ENCODE measurements at places on chromosomes 2 and 18.

GRCh38 chr2:230586328-230586982 is 126.2 kb upstream of the CAB39 start:
- peak; percentile 24 for DNase-seq

DNA sequence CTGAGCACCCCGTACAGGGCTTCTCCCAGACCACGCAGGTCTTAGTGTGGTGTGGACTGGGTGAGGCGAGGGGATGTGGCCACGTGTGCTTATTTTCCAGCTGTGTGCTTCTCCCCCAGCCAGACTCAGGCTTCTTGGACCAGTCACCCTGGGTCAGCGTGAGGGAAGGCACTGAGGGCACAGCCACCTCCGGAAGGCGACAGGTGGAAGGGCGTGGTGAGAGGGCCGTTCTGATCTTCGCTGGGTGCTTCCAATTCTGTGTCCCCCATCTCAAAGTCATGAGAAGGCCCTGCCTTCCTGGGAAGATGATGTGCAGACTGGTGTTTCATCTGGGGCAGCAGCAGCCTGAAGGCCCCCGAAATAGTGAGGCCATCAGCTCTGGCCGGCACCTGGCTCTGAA is 169.7 kb upstream of the MYCN start:
- DNase-seq: no peak

- no peak for DNase-seq
Measured at GRCh38 chr2:70767699-70768589, at the start of gene ADD2. TSS of gene ADD2 (minus strand) at chr2:70768200. CDS start at chr2:70706408, 61,792 bp downstream.

DNA sequence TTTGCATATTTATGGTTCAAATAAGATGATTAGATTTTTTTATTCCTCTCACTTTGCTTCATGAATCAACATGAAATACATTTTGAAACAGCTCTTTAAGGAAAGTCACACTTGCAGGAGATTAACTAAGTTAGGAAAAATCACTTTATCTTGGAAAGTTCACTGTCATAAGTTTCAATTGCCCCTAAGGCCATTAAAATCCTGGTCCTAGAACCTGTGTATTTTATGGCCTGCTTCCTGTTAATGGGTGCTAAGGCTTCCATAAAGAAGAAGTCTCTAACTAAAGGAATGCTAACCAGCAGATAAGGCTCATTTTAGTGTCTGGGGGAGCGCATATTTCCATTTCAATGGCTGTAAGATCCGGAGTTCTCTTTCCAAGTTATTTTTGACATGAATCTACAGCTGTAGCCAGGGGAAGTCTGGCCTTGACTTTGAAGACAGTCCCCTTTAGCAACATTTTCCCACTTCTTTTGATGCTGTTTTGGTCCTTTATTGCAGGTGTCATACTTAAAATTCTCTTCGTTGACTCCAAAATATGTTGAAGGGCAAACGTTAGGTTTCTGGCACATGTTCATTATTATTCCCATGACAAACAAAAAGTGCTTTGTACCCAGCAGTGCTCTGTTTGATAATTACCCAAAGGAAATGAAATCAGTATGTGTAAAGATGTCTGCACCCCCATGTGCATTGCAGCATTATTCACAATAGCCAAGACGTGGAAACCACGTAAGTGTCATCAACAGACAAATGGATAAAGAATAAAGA is 34.4 kb upstream of the SH3BP4 start:
- DNase-seq: no peak

- no peak for DNase-seq
Measured at GRCh38 chr2:157627594-157628476, 829 bp downstream of the ACVR1C start.

DNA sequence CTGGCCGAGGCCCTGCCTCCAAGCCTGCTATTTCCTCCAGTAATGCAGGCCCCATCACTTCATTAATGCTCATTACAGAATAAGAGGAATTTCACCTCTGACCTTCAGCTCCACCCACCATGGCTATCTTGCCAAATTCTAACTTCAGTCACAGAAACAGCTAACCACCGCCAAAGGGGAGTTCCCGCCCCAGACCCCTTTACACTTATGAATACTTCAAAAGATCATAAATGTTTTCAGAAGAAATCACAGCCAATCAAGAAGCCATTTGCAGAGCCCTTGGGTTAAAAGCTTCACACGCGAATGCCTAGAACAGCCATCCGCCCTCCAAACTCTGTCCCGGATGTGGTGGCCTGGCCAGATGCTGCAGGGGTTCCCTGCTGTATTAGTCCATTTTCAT is 73.8 kb upstream of the TWIST2 start:
- no peak for DNase-seq

DNA sequence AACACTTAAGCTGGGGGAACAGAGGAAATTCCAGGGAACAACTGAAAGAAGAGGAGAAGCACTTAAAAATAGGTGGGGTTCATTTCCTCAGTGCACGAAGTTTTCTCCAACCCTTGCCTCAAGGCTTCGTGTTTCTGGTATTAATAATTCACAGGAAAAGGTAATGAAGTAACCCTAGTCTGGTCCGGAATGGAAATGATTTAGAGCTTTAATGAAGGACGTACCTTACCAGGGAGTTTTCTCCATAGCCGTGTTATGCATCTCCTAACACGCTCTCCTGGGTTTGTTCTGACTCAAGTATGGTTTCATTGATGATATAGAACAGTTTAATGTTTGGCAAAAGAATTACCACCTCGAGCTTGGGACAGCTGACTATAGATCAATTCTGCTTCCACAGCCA is 214.2 kb downstream of the MTX2 start:
- no peak for DNase-seq

DNA sequence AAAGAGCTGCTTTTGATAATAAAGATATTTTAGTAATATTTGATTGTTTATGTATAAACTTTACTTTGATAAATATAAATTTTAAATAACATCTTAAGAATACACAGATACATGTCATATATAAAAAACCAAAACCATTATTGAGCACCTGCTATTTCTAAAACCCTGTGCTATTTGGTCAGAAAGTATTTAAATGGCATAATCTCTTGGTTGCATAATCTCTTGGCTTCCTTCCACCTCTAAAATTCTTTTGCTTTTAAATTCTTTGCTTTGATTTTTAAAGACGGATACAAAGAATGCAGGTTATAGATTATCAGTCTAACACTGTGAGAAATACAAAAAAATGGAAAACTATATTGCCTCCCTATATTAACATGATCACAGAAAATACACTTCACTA is 36.9 kb downstream of the ACMSD start:
- DNase-seq: no peak

DNA sequence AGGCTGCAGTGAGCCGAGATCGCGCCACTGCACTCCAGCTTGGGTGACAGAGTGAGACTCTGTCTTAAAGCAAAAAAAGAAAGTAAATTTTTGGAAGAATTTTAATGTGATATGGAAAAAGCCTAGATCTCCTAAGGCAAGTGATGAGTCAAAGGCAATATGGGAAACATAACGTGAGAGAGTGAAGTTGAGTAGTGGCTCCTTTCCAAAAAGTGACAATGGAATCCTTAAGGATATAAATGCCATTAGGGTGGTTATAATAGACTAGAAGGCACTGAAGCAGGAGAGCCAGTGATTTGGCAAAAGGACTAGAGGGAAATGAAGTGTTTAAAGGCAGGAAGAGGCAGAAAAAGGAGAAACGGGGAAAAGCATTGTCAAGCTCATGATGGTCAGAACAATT is 25.6 kb downstream of the ARHGAP28 start:
- no peak for DNase-seq

DNA sequence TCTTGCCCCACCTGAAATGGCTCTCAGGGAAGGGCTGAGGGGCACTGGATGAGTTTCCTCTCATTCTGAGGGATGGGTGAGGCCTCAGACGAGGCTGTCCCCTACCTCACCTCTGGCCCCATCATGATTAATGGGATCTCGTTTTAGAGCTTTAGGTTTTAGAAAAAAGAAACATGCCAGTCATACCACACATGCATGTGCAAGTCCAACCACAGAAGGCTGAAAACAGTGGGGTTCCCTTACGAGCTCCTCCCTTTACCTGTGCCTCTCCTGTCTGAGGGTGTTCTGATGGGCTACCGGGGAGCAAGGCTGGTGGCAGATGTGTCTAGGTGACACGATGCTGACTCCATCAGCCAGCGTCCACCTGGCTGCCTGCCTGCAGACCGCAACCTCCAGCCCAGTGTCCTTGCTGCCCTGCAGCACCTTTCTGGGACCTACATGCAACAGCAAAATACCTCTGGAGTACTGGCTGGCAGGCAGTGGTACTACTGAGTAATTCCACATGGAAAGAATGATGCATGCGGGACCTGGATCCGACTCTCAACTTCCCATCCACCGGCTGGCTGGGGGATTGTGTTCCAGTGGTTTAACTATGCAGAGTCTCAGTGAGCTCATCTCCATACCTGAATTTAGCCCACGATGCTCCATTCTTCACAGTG is 9.1 kb upstream of the LYPD6B start:
- no peak for DNase-seq

GRCh38 chr2:72920318-72921087 is 3.2 kb downstream of the EMX1 start:
- DNase-seq: no peak

DNA sequence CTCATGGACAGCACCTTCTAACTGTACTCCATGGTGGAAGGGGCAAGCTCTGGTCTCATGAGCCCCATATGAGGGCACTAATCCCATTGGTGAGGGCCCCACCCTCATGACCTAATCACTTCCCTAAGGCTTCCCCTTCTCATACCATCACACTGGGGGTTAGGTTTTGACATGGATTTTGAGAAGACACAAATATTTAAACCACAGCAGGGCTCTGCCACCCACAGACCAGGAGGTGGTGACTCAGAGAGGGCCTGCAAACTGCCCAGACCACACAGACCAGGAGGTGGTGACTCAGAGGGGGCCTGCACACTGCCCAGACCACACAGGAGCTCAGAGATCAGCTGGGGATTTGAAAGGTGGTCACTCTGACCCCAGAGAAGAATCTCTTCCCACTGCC is 222.0 kb downstream of the KLHL29 start:
- DNase-seq: peak; percentile 32

GRCh38 chr2:148027822-148028221 is 6.9 kb downstream of the MBD5 start:
- no peak for DNase-seq

DNA sequence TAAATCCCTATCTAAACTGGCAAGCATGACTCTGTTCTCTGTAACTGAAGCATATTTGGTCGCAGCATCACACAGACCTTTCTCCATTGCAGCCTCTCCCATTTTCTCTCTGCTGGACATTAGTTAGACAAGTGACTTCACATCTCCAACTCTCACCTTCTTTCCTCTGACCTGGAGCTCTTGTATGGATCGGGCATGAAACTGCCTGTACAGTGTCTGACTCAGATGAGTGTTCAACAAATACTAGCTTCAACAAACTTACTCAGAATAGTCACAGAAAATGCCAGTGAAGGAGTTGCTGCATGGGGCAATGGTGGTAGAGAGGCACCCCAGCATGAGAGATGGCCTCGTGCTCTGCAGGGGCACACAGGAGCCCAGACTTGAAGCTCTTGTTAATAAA is 104.7 kb upstream of the COPS8 start:
- DNase-seq: no peak

- DNase-seq: peak; percentile 20
Measured at GRCh38 chr2:196046123-196046917, 22.3 kb downstream of the DNAH7 start.

GRCh38 chr2:215019085-215019484 is 119.3 kb downstream of the ABCA12 start:
- DNase-seq: no peak

DNA sequence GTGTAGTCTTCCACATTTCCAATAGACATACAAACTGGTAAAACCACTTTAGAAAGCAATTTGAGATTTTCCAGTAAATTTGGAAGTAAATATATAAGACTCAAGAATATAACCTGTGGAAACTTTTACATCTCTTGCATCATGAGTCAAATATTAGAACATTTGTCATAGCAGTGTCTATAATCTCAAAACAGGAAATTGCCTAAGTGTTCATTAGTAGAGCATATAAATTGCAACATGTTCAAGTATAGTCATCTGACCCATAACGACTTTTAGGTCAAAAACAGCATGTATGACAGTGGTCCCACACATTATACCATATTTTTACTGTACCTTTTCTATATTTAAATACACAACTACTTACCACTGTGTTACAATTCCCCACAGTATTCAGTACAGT is 555.9 kb upstream of the VRK2 start:
- DNase-seq: no peak

DNA sequence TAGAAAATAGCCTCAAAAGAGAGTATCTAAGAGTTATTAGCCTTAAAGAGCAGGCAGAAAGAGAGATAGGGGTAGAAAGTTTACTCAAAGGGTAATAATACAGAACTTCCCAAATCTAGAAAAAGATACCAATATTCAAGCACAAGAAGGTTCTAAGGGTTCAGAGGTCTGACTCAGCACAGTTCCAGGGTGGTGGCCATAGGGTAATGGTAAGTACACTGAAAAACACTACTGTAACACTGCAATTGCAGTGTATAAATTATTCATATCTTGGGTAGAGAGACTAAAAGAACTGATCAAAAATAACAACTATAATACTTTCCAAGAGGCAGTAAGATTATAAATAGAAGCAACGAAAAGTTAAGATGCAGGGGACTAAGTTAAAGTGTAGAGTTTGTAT is 115.2 kb downstream of the ROCK1 start:
- no peak for DNase-seq

DNA sequence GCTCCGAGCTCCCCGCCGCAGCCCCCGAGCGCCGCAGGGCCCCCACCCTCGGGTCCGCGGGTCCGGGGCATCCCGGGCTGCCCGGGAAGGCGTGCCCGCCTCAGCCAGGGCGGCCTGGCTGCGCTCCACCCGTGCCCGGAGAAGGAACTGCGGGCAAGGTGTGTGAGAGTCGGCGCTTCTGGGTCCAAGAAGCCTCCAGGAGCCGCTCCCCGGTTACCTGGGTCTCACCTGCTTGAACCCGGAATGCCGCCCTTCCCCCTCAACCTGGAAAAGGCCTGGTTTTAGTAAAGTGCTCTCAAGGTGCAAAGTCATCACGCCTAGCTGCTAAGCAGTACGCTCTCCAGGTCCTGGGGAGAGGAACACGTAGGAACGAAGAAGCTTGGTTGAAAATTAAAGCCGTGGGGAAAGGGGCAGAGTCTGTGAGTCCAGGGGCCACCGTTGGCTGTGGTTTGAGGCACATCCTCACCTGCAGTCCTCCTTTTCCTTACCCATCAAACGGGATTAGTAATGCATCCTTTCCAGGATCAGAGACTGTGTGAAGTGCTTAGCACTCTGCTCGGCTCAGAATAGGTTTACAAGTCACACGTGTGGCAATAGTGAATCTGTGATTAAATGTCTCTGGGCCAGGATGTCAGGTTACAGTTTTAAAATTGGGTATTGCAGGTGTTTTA is 1.2 kb downstream of the ASAP2 start:
- DNase-seq: no peak

- DNase-seq: peak; percentile 24
Measured at GRCh38 chr2:29207352-29208148, 92.3 kb downstream of the CLIP4 start.

- no peak for DNase-seq
Measured at GRCh38 chr18:32425466-32425865, 45.2 kb downstream of the GAREM1 start.

GRCh38 chr2:230746213-230746612 is 33.6 kb downstream of the CAB39 start:
- DNase-seq: no peak

GRCh38 chr2:55236992-55237543 is 4.6 kb downstream of the RPS27A start:
- no peak for DNase-seq
